ENCODE measurements at places on chromosomes 4 and X.

GRCh38 chrX:124501586-124501985 is 155.2 kb downstream of the SH2D1A start:
- peak; percentile 66 for DNase-seq

GRCh38 chr4:116122124-116122523 is 963.3 kb downstream of the TRAM1L1 start:
- no peak for DNase-seq

- no peak for DNase-seq
These were observed 26.9 kb downstream of the AFF1 start for GRCh38 chr4:86961605-86962295.

DNA sequence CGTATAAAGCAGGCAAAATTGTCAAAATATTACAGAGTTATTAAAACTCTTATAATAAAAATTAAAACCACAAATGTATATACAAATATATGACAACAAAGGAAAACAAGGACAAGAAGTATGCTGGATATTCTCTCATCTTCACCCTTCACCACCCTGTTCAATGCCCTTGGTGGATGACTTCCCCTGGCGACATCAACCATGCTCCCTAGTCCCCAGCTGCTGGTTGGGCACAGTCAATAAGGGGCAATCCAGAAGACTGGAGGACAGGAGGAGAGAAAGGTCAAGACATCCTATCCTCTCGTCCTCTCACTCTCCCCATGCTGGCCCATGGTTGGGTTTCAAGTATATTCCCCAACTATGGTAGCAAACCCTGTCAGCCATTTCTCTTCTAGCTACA is 71.2 kb downstream of the CXCL13 start:
- no peak for DNase-seq

DNA sequence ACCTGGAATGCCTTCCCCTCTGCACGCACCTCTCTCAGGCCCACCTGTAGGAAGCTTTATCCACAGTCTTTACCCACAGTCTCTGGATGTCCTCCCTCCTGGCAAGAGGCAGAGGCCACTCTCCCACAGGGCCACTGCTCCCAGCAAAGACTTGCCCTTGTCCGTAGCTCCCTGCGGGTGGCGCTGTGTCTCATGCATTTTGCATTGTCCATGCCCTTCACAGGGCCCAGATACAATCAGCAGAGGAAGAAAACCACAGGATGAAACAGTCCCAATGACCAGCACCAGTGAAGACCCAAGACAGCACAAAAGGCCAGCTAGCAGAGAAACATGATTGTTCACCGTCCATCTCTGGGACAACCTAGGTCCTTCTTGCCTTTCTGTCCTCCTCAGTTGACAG is 2.1 kb upstream of the NSG1 start:
- peak; percentile 69 for DNase-seq

DNA sequence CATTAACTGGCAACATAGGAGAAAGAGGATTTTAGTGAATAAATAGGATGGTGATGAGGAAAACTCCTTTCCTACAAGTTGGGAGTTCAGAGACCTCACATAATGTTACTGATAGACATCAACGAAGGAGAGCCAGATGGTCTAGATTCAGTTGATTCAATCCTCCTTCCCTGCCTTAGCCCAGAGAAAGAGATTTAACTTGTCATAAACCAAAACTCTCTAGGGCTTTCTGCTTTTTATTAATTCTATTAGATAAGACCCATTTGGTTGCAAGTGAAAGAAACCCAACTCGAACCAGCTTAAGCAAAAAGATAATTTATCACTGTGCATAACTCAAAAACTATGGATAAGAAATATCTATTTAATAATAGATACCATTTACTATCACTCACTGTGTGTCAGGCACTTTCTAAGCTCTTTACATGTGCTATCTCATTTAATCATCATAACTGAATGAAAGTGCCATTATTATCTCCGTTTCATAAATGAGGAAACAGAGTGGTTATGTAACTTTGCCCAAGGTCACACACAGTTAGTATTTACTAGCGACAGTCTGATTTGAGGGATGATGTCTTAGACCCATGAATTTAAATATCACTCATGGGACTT is 4.3 kb upstream of the UNC5C start:
- DNase-seq = no peak

DNA sequence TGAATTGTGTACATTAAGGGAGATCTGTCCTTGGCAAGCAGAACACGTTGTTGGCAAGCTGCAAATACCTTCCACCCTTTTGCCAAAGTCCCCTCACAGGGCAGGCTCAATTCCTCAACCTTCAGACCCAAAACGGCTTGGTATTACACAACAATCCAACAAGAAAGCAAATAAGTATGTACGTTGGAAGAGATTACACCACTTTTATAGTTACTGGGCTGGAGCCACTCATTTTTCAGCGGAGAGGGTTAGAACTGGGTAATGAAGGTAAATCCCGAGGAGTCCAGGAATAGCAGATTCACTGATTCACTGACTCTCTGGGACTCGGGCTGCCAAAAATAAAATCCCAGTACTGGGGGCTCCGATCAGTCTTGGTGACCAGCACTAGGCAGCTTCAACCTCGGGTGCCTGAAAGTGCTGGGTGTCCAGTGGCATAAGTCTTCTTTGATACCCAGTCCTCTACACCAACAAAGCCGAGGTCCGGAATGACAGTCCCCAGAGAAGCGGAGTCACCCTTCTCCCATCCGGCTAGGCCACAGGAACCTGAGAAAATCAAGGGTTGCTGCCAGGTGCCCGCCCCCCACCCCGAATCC is 587 bp downstream of the TIMM8A start:
- no peak for DNase-seq

GRCh38 chrX:56530011-56530410 is 33.4 kb upstream of the UBQLN2 start:
- no peak for DNase-seq

GRCh38 chrX:39907964-39908661 is 189.6 kb downstream of the BCOR start:
- peak; percentile 81 for DNase-seq

DNA sequence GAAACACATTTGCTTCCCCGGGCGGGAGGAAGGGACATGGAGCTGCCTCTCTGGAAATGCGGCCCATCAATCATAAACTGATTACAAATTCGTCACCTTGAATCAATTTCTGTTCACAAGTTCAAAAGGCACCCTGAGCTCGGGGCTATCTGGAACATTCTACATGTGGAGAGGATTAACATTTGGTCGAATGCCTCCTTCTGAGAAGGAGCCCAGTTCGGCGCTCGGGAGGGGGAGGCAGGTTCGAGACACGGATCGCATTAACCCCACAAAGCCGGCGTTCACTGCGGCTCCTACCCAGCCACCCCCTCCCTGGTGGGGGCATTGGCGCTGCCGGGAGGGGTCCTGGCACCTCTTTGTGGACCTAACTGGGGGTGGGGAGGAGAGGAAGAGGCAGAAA is 108.0 kb downstream of the CPZ start:
- no peak for DNase-seq

DNA sequence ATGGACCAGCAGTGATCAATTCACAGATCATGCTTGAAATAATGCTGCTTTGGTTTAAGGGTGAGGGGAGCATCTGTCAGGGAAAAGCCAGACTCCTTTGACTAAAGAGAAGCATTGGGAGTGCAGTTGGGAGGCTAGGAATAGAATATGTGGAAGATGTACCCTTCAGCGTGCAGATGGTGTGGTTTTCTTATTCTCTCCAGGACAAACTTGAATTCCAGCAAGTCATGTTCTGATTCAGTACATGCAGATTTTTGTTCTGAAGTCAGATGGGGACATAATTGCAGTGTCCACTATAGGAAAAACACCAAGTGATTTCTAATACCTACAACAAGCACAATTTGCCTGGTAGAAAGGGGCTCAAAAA is 99.0 kb upstream of the LIMCH1 start:
- no peak for DNase-seq

DNA sequence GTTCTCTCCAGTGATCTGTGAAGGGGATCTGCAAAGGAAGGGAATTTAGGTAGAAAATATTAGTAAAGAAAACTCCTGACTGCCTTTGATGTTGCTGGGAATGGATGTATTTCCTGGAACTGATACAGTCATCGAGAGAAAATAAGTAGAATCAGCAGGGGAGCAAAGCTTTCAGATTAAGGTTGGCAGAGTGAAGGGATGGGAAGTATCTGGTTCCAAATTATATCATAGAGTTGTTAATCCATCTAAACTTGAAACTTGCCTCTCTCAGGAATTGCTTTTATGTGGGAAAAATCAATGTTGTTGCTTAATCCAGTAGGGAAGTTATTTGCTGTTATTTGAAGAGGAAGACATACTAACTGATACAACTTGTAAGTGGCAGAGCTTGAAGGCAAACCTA is 19.3 kb downstream of the EPHA5 start:
- no peak for DNase-seq

GRCh38 chrX:6821730-6822129 is 286.8 kb upstream of the VCX3A start:
- peak; percentile 7 for DNase-seq

GRCh38 chr4:47741200-47741599 is 96.7 kb downstream of the CORIN start:
- DNase-seq = no peak

DNA sequence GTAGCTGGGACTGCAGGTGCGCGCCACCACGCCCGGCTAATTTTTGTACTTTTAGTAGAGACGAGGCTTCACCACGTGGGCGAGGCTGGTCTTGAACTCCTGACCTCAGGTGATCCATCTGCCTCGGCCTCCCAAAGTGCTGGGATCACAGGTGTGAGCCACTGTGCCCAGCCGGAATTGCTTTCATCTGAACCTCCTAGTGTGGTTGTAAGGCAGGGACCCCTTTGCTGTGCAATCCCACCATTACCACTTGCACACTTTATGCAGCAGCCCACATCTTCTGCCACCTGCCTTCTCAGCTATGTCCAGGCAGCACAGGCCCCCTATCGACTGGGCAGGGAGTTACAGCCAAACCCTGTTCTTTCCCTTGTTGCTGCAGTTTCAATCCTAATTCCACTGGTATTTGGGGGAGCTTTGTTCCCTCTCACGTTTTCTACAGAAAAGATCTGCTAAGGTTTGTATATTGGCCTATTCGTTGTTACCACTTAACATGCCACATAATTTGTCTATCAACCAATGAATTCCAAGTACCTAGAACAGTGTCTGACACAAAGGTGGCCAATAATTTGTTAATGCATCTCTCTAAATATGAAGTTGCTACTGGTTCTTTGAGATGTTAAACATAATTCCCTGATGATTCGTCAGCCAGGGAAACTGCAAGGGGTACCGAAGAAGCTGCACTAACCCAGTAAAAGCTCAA is 6.5 kb downstream of the RPL39 start:
- DNase-seq = peak; percentile 79

DNA sequence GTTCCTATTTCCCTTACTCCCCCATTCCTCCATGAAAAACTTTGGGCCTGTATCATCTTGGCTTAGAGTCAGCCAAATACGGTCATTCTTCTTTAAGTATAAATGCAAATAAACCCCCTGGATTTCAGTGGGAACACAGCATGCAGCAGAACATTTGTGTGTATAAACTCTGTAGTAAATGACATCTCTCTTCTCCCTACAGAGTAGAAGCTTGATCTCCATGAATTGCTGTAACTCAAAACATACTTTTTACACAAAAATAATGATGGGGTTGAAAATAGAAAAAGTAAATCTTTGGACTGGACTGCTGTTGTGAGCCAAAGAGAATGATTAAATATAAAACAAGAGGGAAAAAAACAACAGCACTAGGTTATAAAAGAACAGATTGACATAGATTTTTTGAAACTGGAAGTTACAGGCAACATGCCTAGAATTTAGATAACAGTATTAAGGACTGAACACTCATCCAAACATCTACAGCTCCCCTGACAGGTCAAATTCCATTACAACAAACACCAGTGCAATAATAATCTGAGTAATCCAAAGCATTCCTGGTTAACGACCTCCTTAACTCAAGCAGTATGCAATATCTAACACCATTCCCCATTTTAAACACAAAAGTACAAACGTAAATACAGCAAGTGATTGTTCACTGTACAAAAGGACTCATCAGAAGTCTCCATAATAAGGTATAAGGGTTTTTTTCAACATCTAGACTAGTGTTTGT is 30.7 kb downstream of the TSPAN5 start:
- no peak for DNase-seq

- DNase-seq = peak; percentile 94
These were observed 47.5 kb downstream of the MAGEA1 start for GRCh38 chrX:153226344-153227185.

DNA sequence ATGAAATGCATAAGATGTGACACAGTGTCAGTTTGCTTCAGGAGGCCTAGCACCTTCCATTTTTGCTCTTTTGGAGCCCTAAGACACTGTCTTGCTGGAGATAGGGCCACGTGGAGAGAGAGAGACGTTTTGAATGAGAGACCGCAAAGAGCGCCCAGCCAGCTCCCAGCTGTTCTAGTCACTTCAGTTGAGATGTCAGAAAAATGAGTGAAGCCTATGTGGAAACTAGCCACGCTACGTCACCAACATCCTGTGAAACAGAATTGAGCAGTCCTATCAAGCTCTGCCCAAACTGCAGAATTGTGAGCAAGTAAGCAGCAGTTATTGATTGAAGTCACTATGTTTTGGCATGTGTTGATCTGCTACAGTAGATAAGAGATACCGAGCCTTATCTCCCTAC is 13.1 kb downstream of the GPR82 start:
- DNase-seq = no peak

- no peak for DNase-seq
These were observed 7.9 kb downstream of the PDLIM5 start for GRCh38 chr4:94459462-94460161.

GRCh38 chr4:103405415-103405814 is 207.3 kb upstream of the CENPE start:
- DNase-seq = no peak

DNA sequence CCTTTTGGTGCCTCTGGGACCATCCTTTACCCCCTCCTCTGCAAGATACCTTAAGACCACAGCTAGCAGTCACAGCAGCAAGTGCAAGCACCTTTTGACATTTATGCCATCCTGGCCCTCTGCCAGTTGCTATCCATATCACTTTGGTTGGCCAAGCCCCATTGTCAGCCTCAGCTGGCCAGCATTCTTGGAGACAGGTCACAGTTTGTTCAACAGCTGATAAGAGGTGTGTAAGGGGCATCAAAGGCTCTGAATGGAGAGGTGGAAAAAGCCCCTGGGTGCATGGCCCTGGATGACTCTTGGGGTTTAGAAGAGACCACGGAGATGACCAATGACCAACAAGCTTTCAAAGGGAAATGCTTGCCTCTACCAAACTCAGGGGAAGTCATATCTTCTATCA is 133.6 kb upstream of the MAMLD1 start:
- DNase-seq = no peak

- peak; percentile 81 for DNase-seq
These were observed 16.3 kb downstream of the KLF8 start for GRCh38 chrX:56248492-56248891.

GRCh38 chr4:64777286-64777685 is 368.0 kb upstream of the TECRL start:
- no peak for DNase-seq

DNA sequence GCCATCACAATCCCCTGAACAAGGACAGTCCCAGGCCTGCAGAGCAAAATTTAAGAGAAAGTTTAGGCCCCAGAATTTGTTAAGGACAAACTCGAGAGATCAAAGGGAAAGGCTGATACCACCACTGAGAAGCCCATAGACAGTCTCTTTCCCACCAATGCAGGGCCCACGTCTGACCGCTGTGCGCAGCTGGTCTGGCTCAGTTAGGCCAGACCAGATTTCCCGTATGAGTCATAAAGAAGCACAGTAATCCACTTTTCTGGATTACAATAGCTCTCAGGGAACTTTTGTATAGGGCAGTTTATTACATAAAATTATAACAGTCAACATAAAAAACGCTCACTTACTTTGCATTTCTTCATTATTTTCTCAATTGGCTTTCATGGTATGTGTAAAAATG is 259.5 kb downstream of the RCHY1 start:
- peak; percentile 45 for DNase-seq

- DNase-seq = peak; percentile 87
These were observed 1.8 kb downstream of the RAP2C start for GRCh38 chrX:132217203-132218073.
